ENCODE measurements at places on chromosomes 2 and 18. TPM values are rescaled to one million over a fixed set of nuclear protein-coding genes. Genes with fewer than 3 reads are reported as not detected.

DNA sequence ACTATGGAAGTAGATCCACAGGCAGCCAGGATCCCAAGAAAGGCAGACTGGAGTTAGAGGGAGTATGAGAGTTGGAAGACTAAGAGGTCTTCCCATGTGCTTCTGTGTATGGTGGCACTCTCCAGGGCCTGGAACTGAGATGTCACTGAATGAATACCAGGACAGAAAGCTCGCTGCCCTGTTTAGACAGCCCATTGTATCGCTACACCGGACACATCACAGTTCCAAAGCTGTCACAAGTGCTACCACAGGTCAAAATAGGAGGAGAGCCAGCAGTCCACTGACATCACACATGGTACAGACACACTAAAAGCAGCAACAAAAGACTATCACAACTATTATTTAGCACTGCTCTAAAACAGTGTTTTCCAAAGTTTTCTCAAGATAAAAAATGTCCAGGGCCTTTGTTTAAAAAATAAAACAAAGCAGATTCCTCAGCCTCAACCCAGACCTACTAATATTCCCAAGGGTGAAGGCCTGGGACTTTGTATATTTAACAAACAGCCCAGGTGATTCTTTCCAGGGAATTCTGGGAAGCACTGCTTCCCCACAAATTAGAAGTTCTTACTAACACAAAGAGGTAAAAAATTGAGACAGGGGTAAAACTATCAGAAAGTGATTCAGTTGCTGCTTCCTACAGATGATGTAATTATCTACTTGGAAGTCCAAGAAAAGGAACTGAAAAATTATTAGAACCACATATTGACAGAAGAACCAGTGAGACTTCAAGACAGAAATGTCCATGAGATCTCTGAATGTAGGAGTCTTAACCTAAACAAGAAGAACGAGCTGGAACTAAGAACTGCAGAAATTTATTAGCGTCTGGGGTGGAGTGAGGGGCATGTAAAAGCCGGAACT is 116.0 kb downstream of the DTNB start:
- H3K4me1 ChIP-seq, result peaks cover 17% of the 10 kb centered on the region
- H3K4me3 ChIP-seq, result no peak overlapping the region
- H3K36me3 ChIP-seq, result no peaks in the 10 kb centered on the region
- no peak overlapping the region for H3K27ac ChIP-seq
- no peak for DNase-seq

DNA sequence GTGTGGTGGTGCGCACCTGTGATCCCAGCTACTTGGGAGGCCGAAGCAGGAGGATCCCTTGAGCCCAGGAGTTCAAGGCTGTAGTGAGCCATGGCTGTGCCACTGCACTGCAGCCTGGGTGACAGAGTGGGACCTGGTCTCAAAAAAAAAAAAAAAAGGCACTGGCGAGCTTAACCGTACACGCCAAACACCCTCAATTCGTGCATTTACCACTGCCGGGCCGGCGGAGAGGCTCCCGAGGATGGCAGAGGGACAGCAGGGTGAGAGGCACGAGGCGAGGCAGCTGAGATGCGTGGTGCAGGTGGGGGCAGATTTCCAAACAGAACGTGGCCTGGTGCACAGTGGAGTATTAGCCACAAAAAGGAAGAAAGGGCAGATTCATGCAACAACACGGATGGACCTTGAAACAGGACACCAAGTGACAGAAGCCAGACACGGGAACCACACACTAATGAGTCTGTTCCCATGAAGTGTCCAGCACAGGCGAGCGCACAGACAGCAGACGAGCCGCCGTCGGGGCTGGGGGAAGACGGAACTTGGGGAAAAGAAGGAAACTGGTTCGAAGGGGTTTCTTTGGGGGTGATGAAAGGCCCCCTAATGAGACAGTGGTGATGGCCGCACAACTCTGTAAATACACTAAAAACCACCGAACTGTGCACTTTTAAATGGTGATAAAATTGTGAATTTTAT is 27.4 kb downstream of the SLC66A2 start:
- DNase-seq, result peak; percentile 62
- H3K27me3 ChIP-seq, result no peaks in the 10 kb centered on the region
- peaks cover 11% of the 10 kb centered on the region for H3K36me3 ChIP-seq
- no peaks in the 10 kb centered on the region for H3K4me1 ChIP-seq
- H3K4me3 ChIP-seq, result no peak overlapping the region

DNA sequence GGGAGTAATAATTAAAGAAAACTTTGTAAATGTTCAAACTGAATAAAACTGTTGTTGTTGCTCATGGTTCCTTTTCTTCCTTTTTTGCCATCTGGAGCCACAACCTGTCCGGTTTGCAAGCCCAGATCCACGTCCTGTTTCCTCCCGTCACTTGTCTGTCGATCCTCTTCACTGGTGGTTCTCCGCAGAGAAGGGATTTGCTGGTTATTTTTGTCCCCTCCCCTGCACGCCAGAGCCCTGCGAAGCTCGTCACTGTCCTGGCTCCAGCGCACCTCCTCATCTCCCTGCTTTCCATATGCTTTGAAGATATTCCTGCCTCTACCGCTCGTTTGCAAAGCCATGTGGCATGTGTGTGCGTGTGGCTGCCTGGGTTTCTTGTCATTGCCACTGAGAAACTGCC is 461.4 kb downstream of the RNF144A start:
- no peaks in the 10 kb centered on the region for H3K4me1 ChIP-seq
- H3K27ac ChIP-seq, result no peak overlapping the region
- DNase-seq, result no peak
- no peaks in the 10 kb centered on the region for H3K27me3 ChIP-seq
- no peaks in the 10 kb centered on the region for H3K36me3 ChIP-seq

- H3K4me3 ChIP-seq, result no peak overlapping the region
- no peaks in the 10 kb centered on the region for H3K27me3 ChIP-seq
- no peak overlapping the region for H3K27ac ChIP-seq
Observed at GRCh38 chr2:230661072-230661957, 51.3 kb upstream of the CAB39 start.

- H3K27ac ChIP-seq, result no peak overlapping the region
- H3K36me3 ChIP-seq, result no peaks in the 10 kb centered on the region
- no peak overlapping the region for H3K4me3 ChIP-seq
- peaks cover 2% of the 10 kb centered on the region for H3K27me3 ChIP-seq
- H3K4me1 ChIP-seq, result peaks cover 4% of the 10 kb centered on the region
- peak; percentile 64 for DNase-seq
Observed at GRCh38 chr2:168784993-168785392, 17.4 kb upstream of the NOSTRIN start.

DNA sequence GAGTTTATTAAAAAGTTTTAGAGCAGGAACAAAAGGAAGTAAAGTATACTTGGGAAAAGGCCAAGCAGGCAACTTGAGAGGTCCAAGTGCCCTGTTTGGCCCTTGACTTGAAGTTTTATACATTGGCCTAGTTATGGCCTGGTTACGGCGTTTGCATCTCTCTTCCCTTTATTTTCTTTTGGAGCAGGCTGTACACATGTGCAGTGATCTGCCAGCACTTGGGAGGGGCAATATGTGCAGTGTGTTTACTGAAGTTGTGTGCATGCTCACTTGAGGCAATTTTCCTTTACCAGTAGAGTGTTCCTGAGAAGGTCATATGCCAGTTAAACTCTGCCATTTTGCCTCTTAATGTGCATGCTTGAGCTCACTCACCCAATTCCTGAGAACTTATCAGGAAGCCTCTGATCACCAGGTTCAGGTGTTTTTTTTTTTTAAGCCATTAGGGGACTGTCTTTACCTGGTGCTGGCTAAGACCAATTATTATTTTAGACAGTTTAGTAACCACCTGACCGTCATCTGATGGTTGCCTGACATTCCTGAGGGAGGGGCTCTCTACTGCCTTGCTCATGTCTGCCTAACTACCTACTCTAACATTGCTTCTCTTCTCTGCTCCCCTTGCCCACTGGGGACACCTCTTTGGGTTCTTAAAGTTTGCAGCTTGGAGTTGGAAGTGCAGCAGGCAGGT is 48.0 kb downstream of the SCN2A start:
- H3K4me1 ChIP-seq, result no peaks in the 10 kb centered on the region
- H3K27ac ChIP-seq, result no peak overlapping the region
- no peak for DNase-seq
- no peaks in the 10 kb centered on the region for H3K36me3 ChIP-seq
- no peaks in the 10 kb centered on the region for H3K27me3 ChIP-seq

GRCh38 chr2:121349721-121350401 is 64.9 kb upstream of the TFCP2L1 start:
- peaks cover 79% of the 10 kb centered on the region for H3K36me3 ChIP-seq
- H3K27me3 ChIP-seq, result no peaks in the 10 kb centered on the region
- H3K27ac ChIP-seq, result no peak overlapping the region

- peaks cover 47% of the 10 kb centered on the region for H3K36me3 ChIP-seq
- peaks cover 43% of the 10 kb centered on the region for H3K4me1 ChIP-seq
- peak; percentile 74 for DNase-seq
- no peaks in the 10 kb centered on the region for H3K27me3 ChIP-seq
Observed at GRCh38 chr2:237501892-237502513, 15.0 kb downstream of the MLPH start.

The CPO gene
- total RNA-seq, result not detected

The GPBAR1 gene
- total RNA-seq, result 0.36 TPM

The TOGARAM2 gene
- total RNA-seq, result 0.72 TPM

The MC2R gene
- total RNA-seq, result not detected

The CCL20 gene
- total RNA-seq, result 1.2 TPM
